ENCODE measurements at places on chromosomes 11 and 22. TPM values are rescaled to one million over a fixed set of nuclear protein-coding genes. Genes with fewer than 3 reads are reported as not detected.

- peaks cover 10% of the 10 kb centered on the region for H3K4me1 ChIP-seq
- H3K36me3 ChIP-seq, result no peaks in the 10 kb centered on the region
- no peak overlapping the region for H3K4me3 ChIP-seq
- peaks cover 5% of the 10 kb centered on the region for H3K27me3 ChIP-seq
- DNase-seq, result no peak
Observed at GRCh38 chr11:1916132-1916985, 3.1 kb upstream of the TNNT3 start.

GRCh38 chr22:26658161-26658560 is 773 bp downstream of the MIAT start:
- no peaks in the 10 kb centered on the region for H3K36me3 ChIP-seq
- H3K27me3 ChIP-seq, result peaks cover 25% of the 10 kb centered on the region
- peak; percentile 29 for DNase-seq
- H3K4me1 ChIP-seq, result peaks cover 28% of the 10 kb centered on the region

DNA sequence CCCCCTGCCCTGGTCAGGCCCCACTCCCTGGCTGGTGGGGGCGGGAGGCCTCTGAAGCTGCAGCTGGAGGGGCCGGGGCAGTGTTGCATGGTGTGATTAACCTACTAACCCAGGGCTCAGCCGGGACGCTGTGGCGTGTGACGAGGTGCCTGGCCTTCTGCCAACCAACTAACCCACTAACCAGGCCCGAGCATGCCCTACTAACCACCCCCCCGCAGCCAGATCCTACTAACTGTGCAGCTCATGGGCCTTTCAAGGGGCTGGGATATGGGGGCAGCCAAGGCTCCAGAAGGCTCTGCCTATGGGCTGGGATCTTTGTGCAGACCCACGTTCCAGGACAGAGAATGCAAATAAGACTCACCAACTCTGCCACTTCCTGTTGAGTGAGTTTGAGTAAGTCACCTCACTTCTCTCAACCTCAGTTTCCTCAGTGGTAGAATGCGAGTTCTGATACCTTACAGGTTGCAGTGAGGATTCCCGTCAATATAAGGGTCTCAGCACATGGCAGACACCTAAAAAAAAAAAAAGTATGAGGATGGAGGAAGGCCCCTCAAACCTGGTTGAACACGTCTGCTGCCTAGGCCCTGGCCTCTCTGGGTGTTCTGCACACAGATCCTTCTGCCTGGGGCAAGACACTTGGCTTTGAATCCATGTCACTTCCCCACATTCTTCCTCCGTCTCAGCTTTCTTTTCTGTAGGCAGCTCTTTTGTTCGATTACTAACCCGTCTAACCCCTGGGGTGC is 14.1 kb downstream of the MIAT start:
- DNase-seq, result peak; percentile 67
- no peaks in the 10 kb centered on the region for H3K27me3 ChIP-seq

DNA sequence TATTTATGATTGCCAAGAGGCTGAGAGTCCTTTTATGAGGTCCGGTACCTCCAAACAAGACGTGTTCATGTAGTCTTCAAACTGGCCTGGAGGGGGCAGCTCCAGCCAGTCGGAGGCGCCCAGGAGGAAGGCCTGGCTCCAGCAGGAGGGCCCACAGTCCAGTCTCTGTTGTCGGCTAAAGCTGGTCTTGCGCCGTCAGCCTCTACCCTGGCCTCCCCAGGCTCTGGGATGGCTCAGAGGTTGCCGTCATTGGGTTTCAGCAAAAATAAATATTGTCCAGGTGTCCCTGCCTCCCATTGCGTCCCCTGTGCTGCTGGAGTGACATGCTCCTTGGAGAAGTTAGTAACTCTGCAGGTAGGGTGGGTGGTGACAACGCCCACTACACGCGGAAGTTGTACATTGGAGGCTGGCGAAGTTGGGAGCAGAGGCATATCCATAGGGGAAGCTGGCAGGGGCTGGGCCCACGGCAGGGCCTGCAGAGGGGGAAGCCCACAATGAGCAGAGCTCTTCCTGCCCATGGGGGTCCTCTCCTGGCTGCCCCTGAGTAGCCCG is 1.0 kb upstream of the SLC25A1 start:
- no peaks in the 10 kb centered on the region for H3K36me3 ChIP-seq
- no peaks in the 10 kb centered on the region for H3K27me3 ChIP-seq
- H3K4me1 ChIP-seq, result peaks cover 27% of the 10 kb centered on the region
- peak overlapping the region; percentile 83 for H3K27ac ChIP-seq
- peak overlapping the region; percentile 80 for H3K4me3 ChIP-seq

DNA sequence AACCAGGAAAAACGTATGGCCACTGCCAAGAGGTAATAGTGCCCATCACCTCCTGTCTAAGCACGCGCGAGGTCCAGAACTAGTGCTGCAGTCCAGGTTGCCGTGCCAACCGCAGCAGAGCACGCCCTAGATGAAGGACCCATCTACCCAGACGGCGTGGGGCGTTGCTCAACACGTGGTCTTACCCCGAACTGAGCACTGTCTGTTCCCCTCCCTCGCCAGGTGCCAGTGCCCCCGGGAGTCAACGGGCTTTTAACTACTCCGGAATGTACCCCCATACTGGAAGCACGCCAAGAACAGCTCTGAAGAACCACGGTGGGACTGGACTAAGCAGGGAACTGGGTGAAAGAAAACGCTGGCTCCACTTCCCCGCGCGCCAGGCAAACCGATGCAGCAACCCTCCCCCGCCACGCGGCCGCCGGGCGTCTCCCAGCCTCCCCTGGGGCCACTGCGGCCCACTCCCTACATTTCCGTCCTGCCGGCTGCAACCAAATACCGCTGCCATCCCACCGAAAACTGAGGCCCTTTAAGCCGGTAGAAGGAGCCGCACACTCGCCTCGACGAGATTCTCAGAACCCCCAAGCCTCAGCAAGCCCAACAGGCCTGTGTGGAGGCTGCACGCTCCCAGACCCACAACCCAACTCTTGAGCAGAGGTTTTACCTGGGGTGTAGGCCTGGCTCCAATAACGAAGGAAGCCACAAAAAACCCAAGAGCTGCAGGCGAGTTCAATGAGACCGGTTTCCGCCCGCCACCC is at the start of gene HSPA8:
HSPA8 (minus strand) TSS at position 734 of the 755 bp plus-strand sequence. CDS start 812 bp downstream, outside the sequence.
- peak; percentile 77 for DNase-seq
- H3K4me3 ChIP-seq, result peak within 1 kb of the TSS; percentile 100
- H3K36me3 ChIP-seq, result peaks cover 67% of the 10 kb centered on the region
- no peaks in the 10 kb centered on the region for H3K27me3 ChIP-seq
- peak within 1 kb of the TSS; percentile 100 for H3K27ac ChIP-seq
- H3K4me1 ChIP-seq, result peaks cover 44% of the 10 kb centered on the region

EI24 gene
- 44.3 TPM for total RNA-seq

ARHGAP42 gene
- 0.10 TPM for total RNA-seq

CARD18 gene
- total RNA-seq, result not detected
